ENCODE measurements at places on chromosomes 2 and 18. TPM values are rescaled to one million over a fixed set of nuclear protein-coding genes. Genes with fewer than 3 reads are reported as not detected.
A peak's percentile ranks its signal among the peaks of the same experiment; 100 is the strongest.

- H3K4me3 ChIP-seq, result no peak overlapping the region
- H3K4me1 ChIP-seq, result no peaks in the 10 kb centered on the region
- H3K27ac ChIP-seq, result no peak overlapping the region
- no peak for DNase-seq
- H3K36me3 ChIP-seq, result peaks cover 61% of the 10 kb centered on the region
These were observed 60.2 kb downstream of the PRPF40A start for GRCh38 chr2:152657043-152657442.

DNA sequence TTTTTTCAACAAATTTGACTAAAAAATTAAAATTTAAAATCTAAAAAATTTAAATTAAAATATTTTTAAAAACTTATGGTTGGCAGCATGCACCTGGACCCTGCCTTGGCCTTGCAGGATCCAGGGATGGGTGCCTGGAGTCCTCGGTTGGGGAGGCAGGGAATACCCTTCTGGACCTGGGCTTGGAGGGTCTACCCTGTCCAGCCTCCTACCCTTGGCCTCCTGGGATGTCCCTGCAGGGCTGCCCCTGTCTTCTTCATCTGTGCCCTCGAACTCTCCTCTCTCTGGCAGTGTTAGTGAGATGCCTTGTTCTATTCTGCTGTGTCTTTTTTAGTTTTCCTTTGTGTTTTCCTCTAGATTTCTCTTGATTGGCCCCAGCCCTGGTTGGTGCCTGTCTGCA, 68.9 kb upstream of the HAAO start:
- H3K27me3 ChIP-seq, result no peaks in the 10 kb centered on the region
- H3K4me3 ChIP-seq, result no peak overlapping the region
- H3K36me3 ChIP-seq, result no peaks in the 10 kb centered on the region
- no peak for DNase-seq
- no peak overlapping the region for H3K27ac ChIP-seq

DNA sequence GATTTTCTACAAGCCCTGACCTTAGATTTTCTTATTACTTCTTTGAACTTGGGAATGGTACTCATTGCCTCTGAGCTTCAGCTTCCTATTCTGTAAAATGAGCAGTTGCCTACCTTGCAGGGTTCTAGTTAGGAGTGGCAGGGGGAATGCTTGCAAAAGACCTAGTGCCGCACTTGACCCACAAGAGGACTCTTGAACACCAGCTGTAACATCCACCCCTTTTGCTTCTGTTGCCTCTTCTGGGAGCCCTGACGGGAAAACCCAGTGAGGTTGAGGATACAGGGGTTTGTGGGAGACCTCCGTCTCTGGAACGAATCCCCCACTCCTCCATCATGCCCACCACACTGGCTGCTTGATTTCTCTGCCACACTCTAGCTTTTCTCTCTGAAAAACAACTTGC, 27.1 kb upstream of the LBH start:
- H3K36me3 ChIP-seq, result no peaks in the 10 kb centered on the region
- DNase-seq, result no peak
- no peak overlapping the region for H3K27ac ChIP-seq
- no peak overlapping the region for H3K4me3 ChIP-seq
- H3K4me1 ChIP-seq, result no peaks in the 10 kb centered on the region
- H3K27me3 ChIP-seq, result no peaks in the 10 kb centered on the region

DNA sequence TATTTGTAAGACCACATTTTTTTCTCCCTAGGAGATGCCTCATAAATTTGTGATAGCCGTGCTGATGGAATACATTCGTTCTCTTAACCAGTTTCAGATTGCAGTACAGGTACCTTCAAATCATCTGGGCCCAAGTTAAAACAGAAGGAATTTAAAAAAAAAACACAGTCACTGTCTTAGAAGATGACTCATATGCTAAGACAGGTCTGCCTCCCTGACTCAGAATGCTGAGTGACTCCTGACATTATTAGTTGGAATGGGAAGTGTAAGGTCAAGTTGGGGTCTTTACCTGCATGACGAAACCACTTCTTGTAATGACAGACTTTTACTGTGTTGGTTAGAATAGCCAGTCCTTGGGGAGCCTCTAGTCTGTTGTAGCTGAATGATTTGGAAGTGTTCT, 26.3 kb downstream of the RMC1 start:
- peak; percentile 12 for DNase-seq
- no peaks in the 10 kb centered on the region for H3K27me3 ChIP-seq
- no peak overlapping the region for H3K4me3 ChIP-seq
- H3K4me1 ChIP-seq, result peaks cover 22% of the 10 kb centered on the region
- H3K36me3 ChIP-seq, result peaks cover 14% of the 10 kb centered on the region

GRCh38 chr18:72830109-72830508, 37.7 kb downstream of the NETO1 start:
- no peaks in the 10 kb centered on the region for H3K4me1 ChIP-seq
- no peaks in the 10 kb centered on the region for H3K36me3 ChIP-seq
- no peak overlapping the region for H3K27ac ChIP-seq

GRCh38 chr2:126672980-126673605, 17.1 kb downstream of the GYPC start:
- no peaks in the 10 kb centered on the region for H3K4me1 ChIP-seq
- H3K27ac ChIP-seq, result no peak overlapping the region
- no peaks in the 10 kb centered on the region for H3K36me3 ChIP-seq
- DNase-seq, result no peak

GRCh38 chr2:171205551-171205950, 44.9 kb upstream of the TLK1 start:
- no peaks in the 10 kb centered on the region for H3K27me3 ChIP-seq
- DNase-seq, result no peak
- H3K27ac ChIP-seq, result no peak overlapping the region
- H3K4me1 ChIP-seq, result no peaks in the 10 kb centered on the region
- H3K36me3 ChIP-seq, result no peaks in the 10 kb centered on the region

GRCh38 chr2:176202491-176202890, 14.0 kb downstream of the HOXD1 start:
- peak; percentile 21 for DNase-seq
- no peaks in the 10 kb centered on the region for H3K36me3 ChIP-seq
- H3K27ac ChIP-seq, result no peak overlapping the region
- no peaks in the 10 kb centered on the region for H3K4me1 ChIP-seq
- peaks cover 12% of the 10 kb centered on the region for H3K27me3 ChIP-seq

GRCh38 chr18:12026562-12026961, 45.3 kb downstream of the IMPA2 start:
- no peak for DNase-seq
- H3K27me3 ChIP-seq, result no peaks in the 10 kb centered on the region
- no peak overlapping the region for H3K4me3 ChIP-seq
- H3K27ac ChIP-seq, result no peak overlapping the region
- no peaks in the 10 kb centered on the region for H3K4me1 ChIP-seq

DNA sequence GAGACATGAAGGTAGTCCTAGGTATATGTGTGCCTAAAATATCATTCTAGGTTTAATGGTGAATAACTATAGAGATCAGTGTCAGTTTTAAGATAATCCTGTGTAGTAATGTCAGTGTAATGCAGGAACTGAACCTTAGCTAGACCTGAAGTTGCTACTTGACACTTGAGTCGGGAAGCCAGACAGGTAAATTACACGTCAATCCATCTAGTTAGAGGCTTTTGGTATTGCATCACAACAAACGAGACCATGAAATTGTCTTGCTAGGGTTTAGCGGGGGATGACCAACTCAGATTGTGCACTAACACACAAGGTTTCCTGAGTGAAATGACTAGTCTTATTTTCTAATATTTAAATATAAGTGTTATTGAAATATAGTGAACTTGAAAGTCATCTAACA, 2.0 kb downstream of the YPEL5 start:
- 0 out of 2 replicates have a peak, but pooled peaks cover 4% of the 10 kb centered on the region for H3K36me3 ChIP-seq
- H3K27ac ChIP-seq, result no peak overlapping the region
- no peak overlapping the region for H3K4me3 ChIP-seq
- no peaks in the 10 kb centered on the region for H3K27me3 ChIP-seq

- no peak overlapping the region for H3K27ac ChIP-seq
- no peak for DNase-seq
- H3K36me3 ChIP-seq, result no peaks in the 10 kb centered on the region
- no peak overlapping the region for H3K4me3 ChIP-seq
- H3K27me3 ChIP-seq, result peaks cover 13% of the 10 kb centered on the region
- H3K4me1 ChIP-seq, result 0 out of 2 replicates have a peak, but pooled peaks cover 7% of the 10 kb centered on the region
These were observed 162.3 kb upstream of the TMEM200C start for GRCh38 chr18:6057604-6058003.

Gene CRYBA2
- not detected for total RNA-seq

Gene GALR1
- not detected for total RNA-seq

Gene CERKL
- 1.6 TPM for total RNA-seq

Gene HJURP
- 109 TPM for total RNA-seq

Gene DNAJC10
- 167 TPM for total RNA-seq

All from PC-9 (cell line).